ENCODE measurements at places on chromosomes 11 and 22. TPM values are rescaled to one million over a fixed set of nuclear protein-coding genes. Genes with fewer than 3 reads are reported as not detected.

Gene PRRG4
- total RNA-seq: 0.33 TPM

Gene NUP50
- total RNA-seq: 29.2 TPM

Gene GLYAT
- not detected for total RNA-seq

Gene KDM4D
- total RNA-seq: 0.50 TPM

Gene PTPRCAP
- total RNA-seq: under 0.01 TPM

Gene CNIH2
- 0.17 TPM for total RNA-seq

Gene EMID1
- total RNA-seq: 0.50 TPM

Gene TRPM5
- total RNA-seq: not detected

Gene SCN2B
- total RNA-seq: 4.9 TPM

Gene SDHAF2
- 34.4 TPM for total RNA-seq

Gene TEX12
- total RNA-seq: 0.17 TPM

Gene PLEKHA7
- total RNA-seq: under 0.01 TPM

Gene NARS2
- total RNA-seq: 15.7 TPM

Gene MS4A15
- not detected for total RNA-seq

Gene OR2AT4
- not detected for total RNA-seq

Gene E2F8
- total RNA-seq: not detected

Gene NTM
- 9.2 TPM for total RNA-seq

Gene RASGRP2
- 1.2 TPM for total RNA-seq

Gene HEPHL1
- not detected for total RNA-seq

Gene CRYBB2
- total RNA-seq: not detected

Gene TRIM34
- total RNA-seq: 17.8 TPM

Gene GTSE1
- 0.26 TPM for total RNA-seq

Gene TBCEL
- total RNA-seq: 27.7 TPM

Gene LDHAL6A
- not detected for total RNA-seq

Gene P2RX6
- 17.8 TPM for total RNA-seq

Gene OR51B5
- 0.17 TPM for total RNA-seq

Gene EHF
- total RNA-seq: not detected

Gene TRIM51
- not detected for total RNA-seq

Gene MOV10L1
- 1.0 TPM for total RNA-seq

Gene AP1B1
- total RNA-seq: 44.1 TPM

All from fibroblast of lung (primary cell).